Stomach (tissue), 19 donors: ENCODE measurements at places on chromosomes 3 and 15. TPM values are rescaled to one million over a fixed set of nuclear protein-coding genes. Genes with fewer than 3 reads are reported as not detected.

DNA sequence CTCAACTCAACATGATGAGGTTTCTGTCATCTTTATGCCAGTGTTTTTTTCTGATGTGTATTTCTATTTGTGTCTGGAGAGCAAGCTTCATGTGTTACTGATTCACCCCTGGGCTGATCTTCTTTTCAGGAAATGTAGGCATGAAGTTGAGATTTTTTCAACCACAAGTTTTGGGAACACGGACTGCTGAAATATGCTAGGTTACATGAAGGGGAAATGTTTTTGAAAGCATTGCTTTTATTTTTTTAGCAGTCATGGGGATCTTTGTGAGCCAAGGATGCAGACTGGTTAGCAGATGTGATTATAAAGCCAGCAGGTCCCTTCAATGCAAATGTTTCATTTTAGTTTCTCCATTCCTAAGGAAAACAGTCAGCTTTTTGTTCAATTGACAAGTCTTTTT is 219.3 kb upstream of the COL8A1 start:
- no peak for DNase-seq

DNA sequence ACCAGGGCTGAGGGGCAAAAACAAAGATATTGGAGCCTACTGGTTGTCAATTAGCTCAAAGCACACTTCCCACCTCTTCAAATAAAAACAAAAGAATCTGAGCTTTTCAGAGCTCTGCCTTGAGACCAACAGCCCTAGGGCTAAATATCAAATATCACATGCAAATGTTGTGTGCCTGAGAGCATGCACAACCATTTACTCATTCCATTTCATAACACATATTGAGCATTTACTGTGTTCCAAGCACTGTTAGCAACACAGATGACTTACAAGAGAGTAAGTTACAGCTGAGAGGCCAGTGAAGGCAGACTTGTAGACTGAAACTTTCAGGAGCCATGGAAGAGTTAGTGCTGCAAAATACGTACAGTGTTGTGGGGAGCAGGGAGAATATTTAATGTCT is 222.4 kb downstream of the CPNE4 start:
- DNase-seq, result no peak

The GUCA1C gene
- total RNA-seq, result not detected

The ACAN gene
- total RNA-seq, result not detected

- DNase-seq, result no peak
Observed at GRCh38 chr15:28044121-28044672, 54.9 kb downstream of the OCA2 start.

GRCh38 chr3:50100386-50100785 is 11.7 kb downstream of the RBM5 start:
- no peak for DNase-seq

DNA sequence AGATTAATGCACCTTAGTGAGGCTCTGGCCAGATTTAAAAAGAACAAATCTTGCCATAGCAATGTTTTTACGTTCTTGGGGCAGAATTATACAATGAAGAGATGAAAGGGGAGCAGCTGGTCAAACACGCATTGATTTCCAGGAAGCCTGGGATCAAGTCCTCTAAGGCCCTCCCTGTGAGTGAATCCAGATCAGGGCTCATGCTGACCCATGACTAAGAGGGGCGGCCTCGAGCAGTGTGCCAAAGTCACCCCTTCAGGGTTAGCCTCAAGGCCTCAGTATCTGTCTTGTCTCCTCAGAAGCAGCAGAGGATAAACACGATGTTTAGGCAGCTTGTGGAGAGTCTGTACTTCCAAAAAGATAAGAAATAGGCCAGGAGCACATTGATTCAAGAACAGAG is 9.3 kb upstream of the RBP1 start:
- no peak for DNase-seq

The ACY1 gene
- not detected for total RNA-seq

DNA sequence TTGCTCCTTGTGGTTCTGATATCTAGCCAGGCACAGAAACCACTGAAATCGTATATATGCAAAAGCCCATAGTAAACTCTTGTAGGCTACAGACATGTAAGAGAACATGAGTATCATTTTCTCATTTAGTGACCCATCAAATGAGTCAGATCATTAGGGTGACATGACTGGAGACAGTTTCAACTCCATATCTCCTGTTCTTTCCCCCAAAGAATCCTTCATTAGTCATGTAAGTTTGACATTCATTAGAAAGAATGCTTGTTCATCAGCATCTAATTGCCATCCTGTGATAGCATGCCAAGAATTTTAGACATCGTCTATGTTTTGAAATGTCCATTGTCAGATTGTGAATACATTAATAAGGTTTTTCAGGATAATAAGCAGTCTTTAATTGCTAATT is 264.9 kb upstream of the TPM1 start:
- DNase-seq, result no peak

- DNase-seq, result peak; percentile 69
Observed at GRCh38 chr3:111541911-111542483, at the start of gene CD96. CD96 (plus strand) TSS chr3:111542197; CDS start chr3:111542249, 52 bp downstream.

DNA sequence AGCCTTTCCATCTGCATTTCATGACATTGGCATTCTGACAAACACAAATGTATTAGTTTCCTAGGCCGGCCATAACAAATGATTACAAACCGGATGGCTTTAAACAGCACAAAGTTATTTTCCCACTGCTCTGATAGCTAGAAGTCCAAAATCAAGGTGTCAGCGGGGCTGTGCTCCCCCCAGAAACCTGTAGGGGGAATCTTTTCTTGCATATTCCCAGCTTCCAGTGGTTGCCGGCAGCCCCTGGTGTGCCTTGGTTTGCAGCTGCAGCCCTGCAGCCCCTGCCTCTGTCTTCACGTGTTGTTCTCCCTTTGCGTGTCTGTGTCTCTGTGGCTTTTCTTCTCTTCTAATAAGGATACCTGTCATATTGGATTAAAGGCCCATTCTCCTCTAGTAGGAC is 79.0 kb upstream of the CDV3 start:
- no peak for DNase-seq

DNA sequence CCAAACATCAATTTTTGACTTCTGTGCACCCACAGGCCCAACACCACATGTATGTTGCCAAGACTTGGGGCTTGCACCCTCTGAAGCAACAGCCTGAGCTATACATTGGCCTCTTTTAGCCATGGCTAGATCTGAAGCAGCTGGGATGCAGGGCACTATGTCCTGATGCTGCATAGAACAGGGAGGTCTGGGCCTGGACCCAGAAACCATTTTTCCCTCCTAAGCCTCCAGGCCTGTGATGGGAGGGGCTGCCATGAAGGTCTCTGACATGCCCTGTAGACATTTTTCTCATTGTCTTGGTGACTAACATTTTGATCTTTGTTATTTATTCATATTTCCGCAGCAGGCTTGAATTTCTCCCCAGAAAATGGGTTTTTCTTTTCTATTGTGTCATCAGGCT is 330.0 kb downstream of the PYDC2 start:
- no peak for DNase-seq

DNA sequence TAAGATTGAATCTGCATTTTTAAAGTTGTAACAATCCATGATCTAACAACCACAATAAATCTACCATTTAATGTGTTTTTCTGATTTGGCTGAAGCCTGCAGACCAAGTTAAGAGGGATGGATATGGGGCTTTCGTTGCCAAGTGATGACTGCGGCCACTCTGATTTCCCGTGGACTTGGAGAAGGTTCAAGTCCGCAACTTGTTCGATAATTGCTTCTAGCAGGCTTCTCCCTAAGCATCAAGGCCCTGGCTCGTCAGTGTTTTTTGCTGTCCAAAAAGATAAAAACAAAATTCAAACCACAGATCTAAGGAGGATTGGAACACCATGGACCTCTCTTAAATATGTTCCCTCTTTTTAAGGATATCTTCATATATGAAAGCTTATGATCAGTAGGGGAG is 256.6 kb downstream of the CNTN3 start:
- DNase-seq, result no peak

DNA sequence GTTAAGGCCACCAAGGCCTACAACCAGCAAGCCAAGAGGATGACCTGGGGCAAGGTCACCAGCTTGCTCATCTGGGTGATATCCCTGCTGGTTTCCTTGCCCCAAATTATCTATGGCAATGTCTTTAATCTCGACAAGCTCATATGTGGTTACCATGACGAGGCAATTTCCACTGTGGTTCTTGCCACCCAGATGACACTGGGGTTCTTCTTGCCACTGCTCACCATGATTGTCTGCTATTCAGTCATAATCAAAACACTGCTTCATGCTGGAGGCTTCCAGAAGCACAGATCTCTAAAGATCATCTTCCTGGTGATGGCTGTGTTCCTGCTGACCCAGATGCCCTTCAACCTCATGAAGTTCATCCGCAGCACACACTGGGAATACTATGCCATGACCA is 3.6 kb downstream of the CXCR6 start:
- no peak for DNase-seq

DNA sequence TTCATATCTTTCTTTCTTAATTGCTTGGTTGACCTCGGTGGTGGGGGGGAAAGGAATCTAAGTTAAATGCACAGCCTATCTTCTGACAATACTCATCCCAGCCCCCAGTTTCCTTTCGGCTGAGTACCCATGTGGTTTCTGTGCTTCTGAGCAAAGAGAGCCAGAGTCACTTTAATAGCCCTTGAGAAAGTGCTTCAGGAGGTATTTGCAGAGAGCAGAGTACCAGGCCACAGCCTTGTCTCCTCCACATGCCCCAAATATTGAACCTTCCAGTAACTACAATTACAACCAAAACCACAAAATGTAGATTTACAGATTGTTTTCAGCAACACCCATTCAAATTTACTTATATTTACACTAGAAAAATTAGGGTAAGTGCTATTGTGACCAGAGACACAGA is 647.4 kb downstream of the NR2F2 start:
- no peak for DNase-seq

The RAB8B gene
- total RNA-seq, result 13.5 TPM

The CCDC33 gene
- 0.73 TPM for total RNA-seq

The CD200 gene
- total RNA-seq, result 5.8 TPM

DNA sequence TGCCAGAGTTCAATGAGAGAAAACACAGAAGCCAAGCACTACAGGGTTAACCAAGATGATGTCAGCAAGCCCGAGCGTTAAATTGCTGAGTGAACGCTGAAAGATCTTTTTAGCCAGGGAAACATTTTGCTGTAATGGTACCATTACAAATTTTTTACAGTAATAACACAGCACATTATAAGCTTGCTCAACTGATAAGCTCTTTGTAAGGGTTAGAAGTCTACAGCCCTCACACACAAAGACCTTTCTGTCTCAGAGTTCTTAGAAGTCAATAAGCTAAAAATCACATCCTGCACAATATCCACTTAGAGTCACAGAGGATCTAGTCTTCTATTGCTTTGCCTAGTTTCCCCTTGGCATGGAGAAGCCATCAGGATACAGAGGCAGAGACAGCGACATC is 29.9 kb downstream of the CHSY1 start:
- DNase-seq, result no peak

- DNase-seq, result no peak
Observed at GRCh38 chr15:99121691-99122410, 17.0 kb downstream of the SYNM start.

- no peak for DNase-seq
Observed at GRCh38 chr3:43104660-43105595, 951 bp downstream of the POMGNT2 start.

The LDHAL6B gene
- total RNA-seq, result not detected
